NCI-H1417 treated with DMSO at 0.1 percent for 48 hours (cell line): ENCODE measurements at places on chromosomes 11 and 22.

- no peak for DNase-seq
Observed at GRCh38 chr22:28742562-28742962, 723 bp downstream of the HSCB start.

- no peak for DNase-seq
Observed at GRCh38 chr11:6705905-6706535, 22.9 kb upstream of the MRPL17 start.

DNA sequence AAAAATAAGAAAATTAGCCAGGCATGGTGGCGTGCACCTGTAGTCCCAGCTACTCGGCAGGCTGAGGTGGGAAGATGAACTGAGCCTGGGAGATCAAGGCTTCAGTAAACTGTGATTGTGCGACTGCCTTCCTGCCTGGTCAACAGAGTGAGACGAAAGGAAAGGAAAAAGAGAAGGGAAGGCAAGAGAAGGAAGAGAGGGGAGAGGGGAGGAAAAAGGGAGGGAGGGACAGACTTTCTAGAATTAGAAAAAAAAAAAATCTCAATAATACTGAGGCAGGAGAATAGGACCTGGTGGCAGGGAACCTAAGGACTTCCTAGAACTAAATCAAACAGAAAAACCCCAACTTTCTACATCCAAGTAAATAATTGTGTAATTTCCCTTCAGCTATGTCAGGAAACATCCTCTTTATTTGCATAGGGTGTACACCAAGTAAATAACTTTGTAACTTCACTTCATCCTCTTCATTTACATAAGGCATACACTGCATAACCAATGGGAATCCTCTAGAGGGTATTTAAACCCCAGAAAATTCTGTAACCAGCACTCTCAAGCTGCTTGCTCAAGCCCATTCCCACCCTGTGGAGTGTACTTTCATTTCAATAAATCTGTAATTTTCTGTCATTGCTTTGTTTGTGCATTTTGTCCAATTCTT is 8.7 kb downstream of the SBF2 start:
- DNase-seq = no peak

GRCh38 chr11:104320097-104320496 is 156.2 kb upstream of the PDGFD start:
- DNase-seq = no peak

DNA sequence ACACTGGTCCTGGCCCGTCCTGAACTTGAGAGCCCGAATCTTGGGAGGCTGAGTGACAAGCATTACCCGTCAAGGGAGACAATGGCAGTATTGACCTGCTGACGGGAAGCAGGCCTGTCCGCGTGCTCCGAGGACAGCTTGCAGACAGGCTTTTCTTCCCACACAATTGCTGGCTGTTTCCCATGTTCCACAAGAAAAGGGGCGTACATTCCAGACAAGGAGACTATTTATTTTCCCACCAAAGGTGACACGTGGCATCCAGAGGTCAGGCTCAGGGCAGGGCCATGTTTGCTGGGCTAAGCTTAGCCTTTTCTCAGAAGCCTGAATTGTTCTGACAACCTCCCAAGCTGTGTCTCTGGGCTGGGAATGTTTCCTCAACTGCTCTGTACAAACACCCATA is 86.9 kb upstream of the SPON1 start:
- DNase-seq = no peak

DNA sequence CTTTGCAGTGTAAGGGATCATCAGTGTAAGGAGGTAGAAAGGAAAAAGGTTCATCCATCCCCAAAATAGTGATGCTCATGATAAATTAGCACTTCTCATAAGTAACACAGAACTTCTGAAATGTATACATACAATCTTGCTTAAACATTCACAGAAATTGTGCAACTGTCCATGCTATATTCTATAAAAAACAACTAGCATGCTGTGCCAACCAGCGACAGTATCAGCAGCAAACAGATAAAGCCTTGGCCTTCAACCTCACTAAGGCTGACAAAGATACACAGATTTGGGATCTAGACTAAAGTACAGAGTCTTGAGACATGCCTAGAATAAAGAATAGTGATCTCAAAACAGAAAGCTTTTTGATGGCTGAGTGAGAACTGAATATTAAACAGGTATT is 74.1 kb upstream of the CHRM4 start:
- no peak for DNase-seq

DNA sequence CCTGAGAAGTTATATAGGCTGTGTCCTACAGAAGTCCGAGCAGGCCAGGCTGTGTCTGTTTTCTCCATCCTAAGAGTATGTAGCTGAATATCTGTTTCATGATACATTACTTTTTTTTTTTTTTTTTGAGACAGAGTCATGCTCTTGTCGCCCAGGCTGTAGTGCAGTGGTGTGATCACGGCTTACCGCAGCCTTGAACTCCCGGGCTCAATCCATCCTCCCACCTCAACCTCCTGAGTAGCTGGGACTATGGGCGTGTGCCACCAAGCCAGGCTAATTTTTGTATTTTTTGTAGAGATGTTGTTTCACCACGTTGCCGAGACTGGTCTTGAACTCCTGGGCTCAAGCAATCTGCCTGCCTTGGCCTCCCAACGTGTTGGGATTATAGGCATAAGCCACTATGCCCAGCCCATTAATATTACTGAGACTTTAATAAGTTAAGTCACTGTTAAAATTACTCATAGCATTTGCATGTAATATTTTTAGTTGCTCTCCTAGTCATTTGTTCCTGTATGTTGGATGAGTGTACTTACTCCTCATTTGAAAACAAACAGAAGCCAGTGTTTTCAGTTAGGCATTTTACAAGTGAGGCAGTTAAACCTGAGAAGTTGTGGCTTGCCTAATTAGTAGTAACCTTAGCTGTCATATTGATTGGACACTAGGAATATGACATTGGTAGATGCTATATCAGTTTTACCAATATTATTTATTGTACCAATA is 26.1 kb downstream of the DRG1 start:
- DNase-seq = no peak

DNA sequence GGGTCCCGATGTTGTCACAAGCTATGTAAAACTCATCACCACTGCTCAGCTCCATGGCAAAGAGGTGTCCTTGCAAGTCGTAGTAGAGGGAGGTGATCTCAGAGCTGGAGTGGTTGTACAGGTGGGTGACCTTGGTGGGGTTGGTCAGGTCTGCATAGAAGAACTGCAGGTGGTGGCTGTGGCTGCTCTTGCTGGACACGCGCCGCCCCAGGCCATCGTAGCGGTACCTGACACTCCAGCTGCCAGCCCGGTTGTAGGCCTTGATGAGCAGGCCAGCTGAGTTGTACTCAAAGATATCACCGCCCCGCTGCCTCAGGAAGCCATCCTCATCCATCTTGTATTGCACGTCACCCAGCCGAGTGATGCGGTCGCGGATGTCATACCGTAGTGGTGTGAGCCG is 94.6 kb upstream of the NARS2 start:
- DNase-seq = no peak

DNA sequence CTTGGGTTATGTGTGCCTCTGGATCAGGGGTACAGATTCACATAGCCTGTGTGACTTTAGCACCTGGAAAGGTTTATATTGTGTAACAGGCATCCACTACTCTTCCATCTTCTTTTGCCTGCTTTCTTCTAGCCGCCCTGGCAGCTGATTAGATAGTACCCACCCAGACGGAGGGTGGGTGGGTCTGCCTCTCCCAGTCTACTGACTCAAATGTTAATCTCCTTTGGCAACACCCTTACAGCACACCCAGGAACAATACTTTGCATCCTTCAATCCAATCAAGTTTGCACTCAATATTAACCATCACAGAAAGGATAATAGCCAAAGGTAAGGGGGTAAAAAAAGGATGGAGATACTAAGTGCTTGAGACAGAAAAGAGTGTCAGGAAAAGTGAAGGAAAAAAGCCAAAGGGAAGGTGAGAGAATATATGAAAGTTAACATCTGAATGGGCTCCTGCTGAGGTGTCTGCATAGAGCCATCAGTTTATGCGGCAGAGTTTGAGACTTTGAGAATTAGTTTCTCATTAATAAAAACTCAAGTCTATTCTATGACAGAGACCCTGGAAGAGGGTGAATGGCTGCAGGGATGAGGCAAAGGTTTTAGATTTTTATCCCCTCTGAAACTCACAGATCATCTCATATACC is 2.6 kb upstream of the OR51B6 start:
- DNase-seq = no peak

- DNase-seq = no peak
Observed at GRCh38 chr22:31604746-31605705, 57.0 kb downstream of the PISD start.

DNA sequence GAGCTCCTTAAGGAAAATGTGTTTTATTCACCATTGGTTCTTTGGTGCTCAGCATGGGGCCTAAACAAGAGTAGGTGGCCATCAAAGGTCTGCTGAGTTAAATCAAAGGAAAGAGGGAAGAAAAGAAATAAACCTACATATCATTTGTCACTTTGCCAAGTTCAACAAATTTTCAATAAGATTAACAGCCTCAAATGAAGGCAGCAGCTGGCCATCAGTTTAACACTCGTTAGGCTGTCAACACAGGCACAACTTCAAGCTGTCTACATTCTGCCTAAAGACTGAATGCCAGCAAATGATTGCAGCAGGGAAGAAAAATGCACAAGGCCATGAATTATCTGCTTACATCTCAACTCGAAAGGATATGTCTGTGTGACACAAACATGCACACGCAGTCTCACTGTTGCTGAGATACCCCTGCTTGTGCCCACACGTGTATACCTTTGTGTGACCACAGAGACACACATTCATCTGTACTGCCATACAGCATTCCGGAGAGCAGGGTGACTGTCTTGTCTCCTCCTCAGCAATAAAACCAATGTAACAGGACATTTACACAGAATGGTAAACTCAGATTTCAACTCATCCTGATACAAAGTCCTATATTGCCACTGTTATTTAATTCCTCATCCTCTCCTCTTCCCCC is 40.1 kb downstream of the TRIM66 start:
- DNase-seq = no peak

GRCh38 chr22:45583504-45583903 is 80.8 kb downstream of the FBLN1 start:
- no peak for DNase-seq

DNA sequence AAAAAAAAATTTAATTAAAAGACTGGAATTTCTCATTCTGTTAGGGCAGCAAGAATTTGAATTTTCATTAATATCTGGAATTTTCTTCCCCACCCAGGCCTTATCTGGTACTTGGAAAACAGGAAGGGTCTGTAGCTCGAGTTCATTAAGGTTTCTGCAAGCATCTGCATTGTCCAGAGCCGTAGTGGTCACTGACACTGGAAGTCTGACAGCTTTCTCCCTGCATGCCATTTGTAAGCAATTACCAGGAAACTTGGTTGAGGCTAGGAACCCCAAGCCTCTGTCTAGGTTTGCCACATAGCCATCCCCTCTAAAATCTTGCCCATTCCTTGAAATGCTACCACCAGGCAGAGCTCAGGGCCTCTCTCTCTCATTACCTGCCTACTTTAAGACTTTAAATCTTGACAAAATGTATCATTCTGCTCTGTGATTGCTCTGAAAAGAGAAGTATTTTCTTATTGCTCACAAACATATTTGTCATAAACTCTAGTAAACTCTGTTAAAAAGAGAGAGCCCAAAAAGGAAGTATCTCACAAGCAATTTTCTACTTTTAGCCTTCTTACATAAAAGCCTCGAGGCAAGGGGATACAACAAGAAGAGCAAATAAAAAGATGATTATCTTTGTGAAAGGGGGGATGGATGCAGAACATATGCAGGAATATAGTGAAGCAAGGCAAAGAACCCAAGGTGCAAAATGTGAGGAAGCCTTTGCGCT is 5.5 kb upstream of the PGM2L1 start:
- DNase-seq = no peak

DNA sequence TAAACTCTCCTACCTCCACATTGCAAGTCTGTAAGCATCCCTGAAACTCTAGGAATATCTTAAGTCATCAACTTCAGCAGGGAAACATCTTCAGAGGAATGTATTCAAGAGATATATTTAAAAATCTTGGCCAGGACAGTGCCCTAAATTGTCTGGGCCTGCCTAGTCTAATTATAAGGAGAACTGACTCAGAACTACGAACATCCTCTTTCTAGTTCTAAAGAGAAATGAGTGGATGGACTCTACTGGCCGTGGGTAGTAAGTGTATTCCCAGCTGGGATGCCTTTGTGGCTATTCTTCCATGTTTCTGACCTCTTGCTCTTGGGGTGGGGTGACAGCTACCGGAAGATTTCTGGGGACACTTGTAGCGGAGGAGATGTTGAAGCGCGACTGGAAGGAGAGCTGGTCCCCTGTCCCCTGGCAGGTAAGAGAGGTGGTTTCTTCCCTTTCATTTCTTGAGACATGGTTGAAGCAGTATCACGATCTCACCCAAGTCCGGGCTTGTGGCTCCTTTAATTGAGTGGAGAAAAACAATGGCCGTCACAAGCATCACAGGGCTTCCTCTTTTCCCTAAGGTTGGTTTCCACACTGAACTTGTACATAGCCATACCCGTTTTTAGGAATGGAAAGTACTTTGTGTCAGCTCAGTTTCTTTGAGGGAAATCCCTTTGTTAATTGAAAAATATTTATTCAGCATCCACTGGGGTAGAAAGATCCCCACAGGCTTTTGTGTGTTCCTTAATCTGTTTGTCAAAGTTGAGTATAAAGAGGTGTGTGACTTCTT is 97.7 kb upstream of the SORL1-AS1 start:
- no peak for DNase-seq

GRCh38 chr11:104668797-104669463 is 229.3 kb downstream of the CASP12 start:
- no peak for DNase-seq

GRCh38 chr11:57175478-57175877 is 6.3 kb upstream of the LRRC55 start:
- no peak for DNase-seq

DNA sequence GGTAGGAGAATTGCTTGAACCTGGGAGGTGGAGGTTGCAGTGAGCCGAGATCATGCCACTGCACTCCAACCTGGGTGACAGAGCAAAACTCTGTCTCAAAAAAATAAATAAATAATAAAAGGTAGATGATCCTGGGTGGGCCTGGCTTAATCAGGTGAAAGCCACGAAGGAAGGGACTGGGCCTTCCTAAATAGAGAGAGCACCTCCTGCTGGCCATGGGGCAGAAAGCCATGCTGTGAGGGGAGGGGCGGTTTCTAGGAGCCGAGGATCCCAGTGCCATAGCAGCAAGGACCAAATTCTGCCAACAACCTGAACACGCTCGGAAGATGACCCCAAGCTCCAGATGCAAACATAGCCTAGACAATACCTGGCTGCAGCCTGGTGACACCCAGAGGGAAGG is 24.5 kb upstream of the DGKZ start:
- no peak for DNase-seq

GRCh38 chr22:20469110-20469868 is 26.3 kb downstream of the KLHL22 start:
- no peak for DNase-seq

- DNase-seq = no peak
Observed at GRCh38 chr11:132874638-132875037, 657.7 kb downstream of the OPCML start.

- no peak for DNase-seq
Observed at GRCh38 chr22:39785232-39785631, 108.3 kb downstream of the ENTHD1 start.
